ENCODE measurements at places on chromosomes 5 and 9. TPM values are rescaled to one million over a fixed set of nuclear protein-coding genes. Genes with fewer than 3 reads are reported as not detected.

The IL7R gene
- total RNA-seq = 12.7 TPM

The CER1 gene
- not detected for total RNA-seq

- DNase-seq = no peak
These were observed 100.0 kb downstream of the CRB2 start for GRCh38 chr9:123456011-123456410.

DNA sequence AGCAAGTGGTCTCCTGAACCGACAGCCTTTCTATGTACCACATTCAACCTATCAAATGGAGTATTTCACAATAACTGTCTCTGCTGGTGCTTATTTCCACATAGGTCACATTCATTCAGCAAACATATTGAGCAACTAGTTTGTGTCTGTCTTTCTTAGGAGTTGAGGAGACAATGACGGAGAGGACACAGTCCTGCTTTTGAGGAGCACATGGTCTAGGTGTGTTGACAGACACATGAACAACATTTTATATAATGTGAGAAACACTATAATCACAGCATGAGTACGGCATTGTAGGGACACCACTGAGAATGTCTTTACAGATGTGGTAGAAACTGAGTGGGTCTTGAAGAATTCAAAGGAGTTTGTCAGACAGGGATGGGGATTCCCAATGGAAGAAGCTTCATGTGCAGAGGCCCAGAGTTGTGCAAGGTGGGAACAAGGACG, 28.5 kb downstream of the NFIL3 start:
- DNase-seq = no peak

All from thoracic aorta (tissue), 2 donors.